ENCODE measurements at places on chromosomes 6 and 20.

DNA sequence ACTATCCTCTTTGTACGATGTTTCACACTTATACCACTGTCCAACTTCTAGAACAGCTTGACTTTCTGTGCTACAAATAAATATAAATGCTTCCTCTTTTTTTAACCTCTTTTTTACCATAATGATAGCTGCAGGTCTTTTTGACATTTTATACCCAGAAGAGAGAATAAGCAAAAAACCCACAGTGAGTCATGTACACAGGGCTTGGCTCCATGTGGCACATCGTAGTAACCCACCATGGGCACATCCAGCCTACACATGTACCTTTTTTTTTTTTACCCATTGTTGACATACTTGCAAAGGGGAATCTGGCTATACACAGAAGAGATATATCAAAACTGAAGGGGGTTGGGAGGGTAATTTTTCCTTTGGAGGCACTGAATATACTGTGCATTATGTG, 59.5 kb upstream of the RSPO3 start:
- DNase-seq, result no peak

DNA sequence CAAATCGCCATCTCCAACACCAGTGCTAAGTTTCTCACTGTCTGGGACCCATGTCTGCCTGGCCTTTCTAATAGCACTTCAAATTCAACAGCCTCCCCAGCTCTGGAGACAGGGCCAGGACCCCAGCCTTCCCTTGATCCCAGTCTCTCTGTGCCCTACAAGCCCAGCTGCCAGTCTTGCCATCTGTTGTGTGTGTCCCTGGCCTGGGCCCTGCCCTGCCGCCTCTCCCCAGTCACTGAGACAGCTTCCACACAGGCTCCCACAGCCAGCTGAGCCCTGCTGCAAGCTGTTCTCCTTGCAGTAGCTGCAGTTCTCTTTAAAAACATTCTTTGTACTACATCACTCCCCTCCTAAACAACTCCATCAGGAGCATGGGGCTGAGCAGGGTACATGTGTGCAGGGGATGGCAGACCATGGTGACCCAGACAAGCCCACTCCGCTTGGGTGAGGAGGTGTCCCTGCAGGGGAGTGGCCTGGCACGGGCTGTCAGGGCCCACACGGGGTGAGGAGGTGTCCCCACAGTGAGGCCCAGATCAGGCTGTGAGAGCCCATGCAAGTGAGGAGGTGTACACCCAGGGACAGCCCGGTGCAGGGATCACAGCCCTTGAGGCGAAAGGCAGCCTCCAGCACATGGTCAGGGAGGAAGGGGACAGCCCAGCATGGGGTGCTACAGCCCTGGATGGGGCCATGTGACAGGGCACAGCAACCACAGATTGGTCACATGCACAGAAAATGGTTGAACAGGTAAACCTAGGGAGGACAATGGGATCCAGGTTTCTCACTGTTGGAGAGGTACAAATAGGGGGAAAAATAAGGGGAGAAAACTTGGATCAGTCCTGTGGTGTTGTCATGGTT, 16.2 kb downstream of the CST7 start:
- DNase-seq, result no peak

DNA sequence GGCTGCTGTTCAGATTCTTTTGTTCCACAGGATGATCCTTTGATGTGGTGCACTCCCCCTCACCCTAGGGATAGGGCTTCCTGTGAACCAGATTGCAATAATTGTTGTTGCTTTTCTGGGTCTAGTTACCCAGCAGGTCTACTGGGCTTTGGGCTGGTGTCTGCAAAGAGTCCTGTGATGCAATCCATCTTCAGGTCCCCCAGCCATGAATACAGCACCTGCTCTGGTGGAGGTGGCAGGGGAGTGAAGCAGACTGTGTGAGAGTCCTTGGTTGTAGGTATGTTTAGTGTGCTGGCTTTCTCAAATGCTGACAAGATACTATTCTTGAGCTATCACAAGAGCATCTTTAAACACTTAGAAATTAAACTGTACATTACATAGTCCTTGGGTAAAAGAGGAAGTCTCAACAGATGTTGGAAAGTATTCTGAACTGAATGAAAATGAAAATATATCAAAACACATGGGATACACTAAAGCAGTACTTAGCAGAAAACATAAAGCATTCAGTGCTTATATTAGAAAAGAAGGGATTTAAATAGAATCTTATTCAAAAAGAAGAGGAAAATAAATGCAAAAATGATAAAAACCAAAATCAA, 49.1 kb upstream of the CCR6 start:
- DNase-seq, result no peak

GRCh38 chr6:121443971-121444541, 8.6 kb downstream of the GJA1 start:
- no peak for DNase-seq

DNA sequence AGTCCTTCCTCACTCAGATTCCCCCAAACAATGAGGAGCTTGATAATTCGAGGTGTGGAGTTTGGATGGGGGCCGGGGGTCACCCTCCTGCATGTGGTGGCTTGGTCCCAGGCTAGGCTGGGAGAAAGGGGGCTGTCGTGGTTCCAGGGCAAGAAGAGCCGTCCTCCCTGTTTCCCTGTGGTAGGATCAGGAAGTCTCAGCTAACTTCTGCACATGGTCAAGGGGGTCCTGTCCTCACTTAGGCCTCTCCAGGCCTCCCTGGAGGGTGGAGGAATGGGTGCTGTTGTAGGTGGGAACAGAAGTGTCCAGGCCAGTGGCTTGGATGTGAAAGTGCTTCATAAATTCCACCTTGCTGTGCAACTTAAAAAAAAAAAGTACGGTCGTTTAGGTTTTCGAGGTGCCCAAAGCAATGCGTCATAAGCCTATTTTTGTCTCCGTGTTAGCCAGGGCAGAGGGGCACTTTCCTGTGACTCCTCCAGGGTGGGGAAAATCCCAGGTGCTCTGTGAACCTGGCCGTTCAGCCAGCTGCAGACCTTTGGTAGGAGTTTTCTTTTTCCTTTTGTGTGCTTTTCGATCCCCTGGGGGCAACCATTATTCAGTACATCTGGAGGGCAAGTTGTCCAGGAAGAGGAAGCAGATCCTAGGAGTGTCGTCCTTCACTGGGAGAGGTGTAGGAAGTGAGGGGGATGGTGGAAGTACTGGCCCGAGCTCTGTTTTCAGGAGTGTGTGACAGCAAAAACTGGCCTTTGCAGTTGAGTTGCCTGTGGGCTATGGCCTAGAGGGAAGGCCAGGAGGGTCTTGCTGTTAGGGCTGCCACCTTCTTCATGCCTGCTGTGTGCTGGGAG, 9.6 kb downstream of the IGF2R start:
- no peak for DNase-seq

- DNase-seq, result no peak
These were observed 333.2 kb upstream of the PLCB4 start for GRCh38 chr20:8735674-8736073.

DNA sequence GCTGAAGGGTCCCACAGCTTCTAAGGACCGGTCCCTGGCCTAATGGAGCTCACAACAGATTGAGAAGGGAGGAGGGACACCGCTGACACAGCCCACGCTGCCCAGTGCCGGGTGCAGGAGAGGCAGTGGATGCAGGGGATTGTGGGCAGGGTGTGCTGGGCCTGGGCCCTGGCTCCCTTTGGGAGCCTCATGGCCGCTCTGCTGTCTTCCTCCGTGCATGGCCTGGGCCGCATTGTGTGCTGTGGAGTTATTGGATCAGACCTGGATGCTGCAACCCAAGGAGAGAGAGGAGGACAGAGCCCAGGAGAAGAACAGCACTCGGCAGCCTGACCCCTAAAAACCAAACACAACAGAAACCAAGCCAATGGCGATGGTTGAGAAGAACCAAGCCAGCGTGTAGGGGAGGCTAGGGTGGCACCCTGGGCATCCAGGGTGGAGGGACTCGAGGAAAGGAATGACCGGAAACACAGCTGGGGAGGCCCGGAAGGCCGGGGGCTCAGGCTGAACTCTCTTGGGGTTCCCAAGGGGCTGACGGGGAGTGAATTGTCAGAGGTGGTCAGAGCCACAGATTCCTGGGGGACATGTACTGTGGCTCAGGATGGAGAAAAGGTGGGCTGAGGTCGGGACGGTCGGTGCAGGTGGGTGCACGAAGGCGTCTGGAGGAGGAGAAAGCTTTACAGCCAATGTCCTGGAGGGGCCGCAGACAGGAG, 41.0 kb downstream of the ERMARD start:
- no peak for DNase-seq

DNA sequence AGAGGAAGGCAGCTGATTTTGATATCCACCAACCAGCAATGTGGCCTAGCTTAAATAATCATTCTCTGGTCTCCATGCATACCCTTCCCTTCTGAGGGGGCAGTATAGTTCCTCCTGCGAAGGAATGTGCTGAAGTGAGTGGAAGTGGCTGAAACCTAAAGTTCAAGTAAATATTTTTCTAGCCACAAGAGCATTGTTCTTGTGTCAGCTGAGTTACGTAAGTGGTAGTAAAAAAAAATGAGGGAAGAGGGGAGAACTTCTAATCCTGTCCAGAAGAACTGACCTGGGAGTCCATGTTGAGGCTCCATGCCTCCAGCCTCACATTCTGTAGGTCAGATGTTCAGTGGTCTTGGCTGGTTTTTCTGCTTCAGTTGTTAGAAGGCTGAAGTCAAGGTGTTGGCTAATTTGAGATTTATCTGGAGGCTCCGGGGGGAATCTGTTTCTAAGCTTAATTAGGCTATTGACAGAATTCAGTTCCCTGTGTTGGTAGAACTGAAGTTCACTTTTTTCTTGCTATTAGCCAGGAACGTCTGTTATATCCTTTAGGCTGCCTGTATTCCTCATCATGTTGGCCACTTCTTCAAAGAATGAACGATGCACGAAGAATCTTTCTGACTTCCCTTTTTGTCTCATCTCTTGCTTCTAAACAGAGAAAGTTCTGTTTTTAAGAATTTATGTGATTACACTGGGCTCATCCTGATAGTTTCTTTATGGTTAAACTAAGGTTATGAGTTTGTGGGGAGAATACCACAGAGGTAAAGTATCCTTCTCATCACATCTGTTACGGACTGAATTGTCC, 207.1 kb upstream of the PRSS16 start:
- no peak for DNase-seq

DNA sequence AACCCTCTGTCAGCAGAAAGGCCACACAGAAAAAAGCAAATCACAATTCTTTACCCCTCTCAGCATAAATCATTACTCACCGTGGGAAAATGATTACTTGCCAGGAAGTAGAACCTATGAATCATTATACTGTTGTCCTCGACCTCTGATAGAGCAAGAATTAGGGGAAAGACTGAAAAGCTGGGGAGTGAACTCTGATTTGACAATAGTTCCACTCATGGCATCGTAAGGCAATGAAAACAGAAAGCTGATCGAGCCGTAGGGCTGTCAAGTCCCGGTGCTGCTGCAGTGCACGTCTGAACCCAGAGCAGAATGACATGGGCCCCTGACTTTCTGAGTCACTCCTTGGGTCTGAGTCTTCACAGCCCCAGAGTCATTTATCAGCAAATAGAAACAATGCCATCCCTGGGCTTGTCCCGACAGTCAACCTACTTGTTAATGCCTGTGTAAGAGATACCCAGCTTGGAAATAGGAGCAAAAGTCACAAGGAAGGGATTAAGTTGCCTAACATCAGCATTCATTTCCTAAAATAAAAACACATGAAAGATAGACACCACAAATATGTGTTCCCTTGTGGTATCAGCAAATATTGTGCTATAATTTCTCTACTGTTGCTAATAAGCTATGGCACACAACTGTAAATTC, 224.8 kb upstream of the MARCKS start:
- DNase-seq, result no peak

DNA sequence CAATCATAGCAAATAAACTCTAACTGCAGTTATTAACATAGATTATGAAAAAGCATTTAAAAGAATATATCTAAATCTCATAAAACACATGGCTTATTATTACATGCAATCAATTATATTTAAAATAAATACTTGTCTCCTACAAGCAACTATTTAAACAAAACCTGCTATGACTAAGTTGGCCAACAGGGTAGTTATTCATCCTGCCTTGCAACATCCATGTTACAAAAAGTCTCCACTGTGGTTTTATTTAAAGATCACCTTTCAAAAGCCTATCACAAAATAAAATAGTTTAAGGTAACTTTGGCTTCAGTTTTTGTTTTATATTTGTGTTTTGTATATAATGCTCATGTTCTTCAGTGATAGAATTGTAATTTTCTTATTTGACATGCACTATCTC, 1127.0 kb upstream of the MAP3K7 start:
- no peak for DNase-seq

- no peak for DNase-seq
These were observed 87.9 kb downstream of the THBS2 start for GRCh38 chr6:169165561-169166300.

GRCh38 chr6:13432526-13433184, 54.7 kb downstream of the GFOD1 start:
- no peak for DNase-seq

GRCh38 chr20:11569163-11569562, 348.5 kb upstream of the BTBD3 start:
- no peak for DNase-seq

GRCh38 chr6:1468126-1468525, 78.8 kb downstream of the FOXF2 start:
- DNase-seq, result no peak

DNA sequence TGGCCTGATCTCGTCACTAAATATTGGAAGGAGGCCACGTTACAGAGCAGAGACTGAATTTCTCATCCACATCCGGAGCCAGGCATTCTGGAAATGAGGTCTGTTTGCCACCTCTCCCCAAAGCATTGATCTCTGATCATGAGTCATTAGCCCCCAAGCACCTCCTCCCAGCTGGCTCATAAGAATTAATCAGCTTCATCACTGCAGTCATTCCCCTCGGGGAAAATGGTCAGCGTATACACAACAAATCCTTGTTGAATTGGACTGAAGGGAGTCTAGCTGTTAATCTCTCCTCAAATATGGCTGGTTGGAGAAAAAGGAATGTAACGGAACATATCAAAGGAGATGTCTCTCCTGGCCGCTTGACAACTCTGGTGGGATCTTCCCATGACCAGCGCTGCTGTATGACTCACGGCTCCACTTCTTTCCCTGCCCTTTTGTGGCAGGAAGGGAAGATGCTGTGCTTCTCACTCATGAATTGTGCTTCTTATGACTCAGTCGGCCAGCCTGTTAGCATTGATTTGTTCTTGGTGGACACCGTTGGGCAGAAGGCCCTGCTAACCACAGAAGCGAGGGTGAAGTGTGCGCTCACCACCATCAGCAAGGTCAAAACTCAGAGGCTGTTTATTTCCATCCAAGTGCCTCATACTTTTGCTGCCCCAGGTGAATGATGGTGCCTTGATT, 76.7 kb downstream of the RNF182 start:
- DNase-seq, result peak; percentile 30

DNA sequence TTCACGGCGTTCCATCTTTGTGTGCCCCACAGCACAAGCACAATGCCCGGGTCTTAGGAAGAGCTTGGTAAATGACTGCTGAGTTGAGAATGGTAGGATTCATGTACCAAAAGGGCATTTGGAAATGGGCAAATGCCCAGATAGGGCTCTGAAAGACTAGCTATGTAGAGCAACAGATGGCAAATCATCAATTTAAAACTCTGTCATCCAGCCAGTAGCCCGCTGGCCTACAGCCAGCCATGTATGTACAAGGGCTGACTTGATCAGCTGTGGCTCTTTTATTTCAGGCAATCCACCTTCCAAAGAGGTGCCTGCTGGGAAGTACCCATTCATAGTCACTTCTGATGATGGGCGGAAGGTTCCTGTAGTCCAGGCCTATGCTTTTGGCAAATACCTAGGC, 35.1 kb downstream of the NT5E start:
- DNase-seq, result no peak

All from uterus (tissue), 4 donors.